ENCODE measurements at places on chromosomes 3 and 15. TPM values are rescaled to one million over a fixed set of nuclear protein-coding genes. Genes with fewer than 3 reads are reported as not detected.

Gene CHST2
- total RNA-seq, result 13.0 TPM

Gene WDR76
- total RNA-seq, result 41.7 TPM

Gene CLDN18
- 0.12 TPM for total RNA-seq

Gene STARD9
- 13.4 TPM for total RNA-seq

Gene SLC28A2
- total RNA-seq, result not detected

Gene GHSR
- total RNA-seq, result not detected

Gene KBTBD8
- 4.0 TPM for total RNA-seq

Gene RCCD1
- total RNA-seq, result 18.3 TPM

Gene PRSS50
- total RNA-seq, result 0.12 TPM

Gene SEMA3B
- 6.8 TPM for total RNA-seq

Gene ZKSCAN7
- total RNA-seq, result 7.4 TPM

Gene SLC22A14
- not detected for total RNA-seq

Gene IL5RA
- not detected for total RNA-seq

Gene WNT5A
- total RNA-seq, result 4.4 TPM

Gene ZNF35
- 14.4 TPM for total RNA-seq

Gene PROS1
- total RNA-seq, result 20.1 TPM

Gene SLC6A6
- total RNA-seq, result 30.5 TPM

Gene FXR1
- total RNA-seq, result 228 TPM

Gene FBN1
- total RNA-seq, result 481 TPM

Gene PSTPIP1
- 0.11 TPM for total RNA-seq

Gene ZIC1
- not detected for total RNA-seq

Gene TTC21A
- total RNA-seq, result 3.6 TPM

Gene SMCO1
- total RNA-seq, result not detected

Gene TNNC1
- total RNA-seq, result 0.33 TPM

Gene EIF4G1
- 282 TPM for total RNA-seq

Gene ELL3
- total RNA-seq, result 2.7 TPM
